Ecto neural progenitor cell (in vitro differentiated cells): ENCODE measurements at places on chromosomes 7 and 10.

GRCh38 chr10:114855776-114856543 is 34.4 kb downstream of the FHIP2A start:
- DNase-seq = no peak

DNA sequence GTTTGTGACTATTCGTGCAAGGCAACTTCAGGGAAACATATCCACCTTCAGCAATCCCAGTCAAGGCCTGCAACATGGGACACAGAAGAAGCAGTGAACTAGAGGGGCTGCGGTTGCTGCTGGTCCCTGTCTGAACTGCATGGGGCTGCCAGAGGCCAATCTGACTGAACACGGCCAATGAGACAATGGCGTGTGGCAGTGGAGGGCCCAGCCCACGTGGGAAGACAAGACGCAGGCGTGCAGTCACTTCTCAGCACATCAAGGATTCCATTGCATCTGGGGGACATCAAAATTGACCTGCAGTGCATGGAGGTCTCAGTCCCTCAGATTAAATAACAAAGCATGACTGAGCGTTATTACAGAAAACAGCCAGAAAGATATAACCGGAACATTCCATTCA is 215.9 kb downstream of the HECW1 start:
- no peak for DNase-seq

GRCh38 chr10:3132036-3133025 is 40.3 kb downstream of the PITRM1 start:
- DNase-seq = no peak

- no peak for DNase-seq
Measured at GRCh38 chr7:18126281-18126680, 98.6 kb upstream of the PRPS1L1 start.
